Subcutaneous preadipocyte (primary cell): ENCODE measurements at places on chromosomes 1 and 21. TPM values are rescaled to one million over a fixed set of nuclear protein-coding genes. Genes with fewer than 3 reads are reported as not detected.

The TMCC2 gene
- total RNA-seq: 1.1 and 2.5 TPM in 2 replicates

The SPAG17 gene
- not detected in 2 replicates for total RNA-seq

The KRTAP19-1 gene
- not detected in 2 replicates for total RNA-seq

The SLC30A7 gene
- 37.5 and 46.9 TPM in 2 replicates for total RNA-seq

The ZMYND12 gene
- total RNA-seq: 0.39 and 0.73 TPM in 2 replicates

The ADORA3 gene
- 0.37 TPM in 1 of 2 replicates, not detected in the other for total RNA-seq
